ENCODE measurements at places on chromosomes 11 and 22.

- DNase-seq = no peak
Measured at GRCh38 chr11:103942646-103943045, 93.8 kb upstream of the DDI1 start.

GRCh38 chr11:76592025-76592914 lies 78.3 kb downstream of the LRRC32 start:
- no peak for DNase-seq

GRCh38 chr11:108916290-108916689 lies 251.4 kb downstream of the DDX10 start:
- DNase-seq = no peak

GRCh38 chr11:8233691-8234424 lies 29.8 kb downstream of the LMO1 start:
- DNase-seq = peak; percentile 32

- DNase-seq = no peak
Measured at GRCh38 chr11:29129844-29130243, 887.0 kb downstream of the KCNA4 start.

GRCh38 chr22:31233001-31233400 lies 20.9 kb downstream of the LIMK2 start:
- DNase-seq = no peak

GRCh38 chr11:132670921-132671675 lies 861.2 kb downstream of the OPCML start:
- DNase-seq = no peak

DNA sequence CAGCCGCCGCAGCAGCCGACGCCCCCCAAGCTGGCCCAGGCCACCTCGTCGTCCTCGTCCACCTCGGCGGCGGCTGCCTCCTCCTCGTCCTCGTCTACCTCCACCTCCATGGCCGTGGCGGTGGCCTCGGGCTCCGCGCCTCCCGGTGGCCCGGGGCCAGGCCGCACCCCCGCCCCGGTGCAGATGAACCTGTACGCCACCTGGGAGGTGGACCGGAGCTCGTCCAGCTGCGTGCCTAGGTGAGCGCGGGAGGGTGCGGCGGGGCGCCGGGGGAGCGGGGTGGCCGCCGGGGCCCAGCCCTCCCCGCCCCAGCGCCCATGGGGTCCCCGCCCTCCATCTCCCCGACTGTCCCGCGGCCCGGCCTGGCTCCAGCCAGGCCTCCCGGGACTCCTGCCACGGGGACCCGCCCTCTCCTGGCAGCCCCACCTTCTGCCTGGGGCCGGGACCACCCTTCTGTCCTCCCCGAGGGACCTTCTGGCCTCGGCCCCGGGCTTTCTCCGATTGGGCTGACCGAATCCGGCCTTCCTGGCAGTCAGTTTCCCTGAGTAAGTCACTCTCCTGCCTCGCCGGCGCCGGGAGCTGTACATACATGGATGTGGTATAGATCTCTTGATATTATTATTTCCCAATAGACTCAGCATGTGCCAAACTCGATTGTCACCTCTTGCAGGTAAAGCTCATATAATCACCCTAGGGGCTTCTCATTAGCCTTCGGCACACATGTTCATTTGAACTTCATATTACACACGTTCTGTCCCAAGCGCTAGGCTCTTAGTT lies 720 bp downstream of the PACS1 start:
- no peak for DNase-seq

- no peak for DNase-seq
Measured at GRCh38 chr11:88042647-88043046, 132.6 kb downstream of the RAB38 start.

DNA sequence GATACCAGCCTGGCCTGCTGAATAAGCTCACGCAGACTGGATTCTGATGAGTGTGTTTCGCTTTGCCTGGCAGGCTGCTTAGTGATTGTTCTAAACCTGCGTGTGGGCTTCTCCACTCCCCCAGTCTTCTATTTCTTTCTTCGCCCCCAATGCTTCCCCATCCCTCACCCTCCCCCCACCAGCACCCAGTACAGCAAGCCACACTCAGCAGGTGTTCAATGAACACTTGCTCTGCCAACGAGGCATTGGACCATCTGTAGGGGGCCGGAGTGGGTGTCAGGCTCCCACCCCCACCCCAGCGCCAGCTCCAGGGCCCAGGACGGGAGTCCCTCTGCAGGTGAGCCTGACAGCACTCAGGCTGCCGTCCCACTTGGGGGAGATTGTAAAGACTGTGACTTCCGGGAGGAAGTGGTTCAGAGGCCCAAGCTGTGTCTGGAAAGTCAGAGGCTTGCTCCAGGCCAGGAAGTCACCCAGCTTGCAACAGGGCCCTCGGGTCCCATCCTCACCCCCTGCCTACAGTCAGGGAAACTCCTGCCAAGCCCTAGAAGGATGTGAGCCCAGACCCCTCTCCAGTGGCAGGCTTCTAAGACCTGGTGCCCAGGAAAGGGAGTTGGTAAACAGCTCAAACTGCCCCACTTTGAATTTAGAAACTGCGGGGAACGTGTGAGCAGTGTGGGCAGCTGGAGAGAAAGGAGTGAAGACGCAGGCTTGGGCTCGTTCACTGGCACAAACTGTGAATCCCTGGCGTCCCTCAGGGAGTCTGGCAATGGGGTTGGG lies 66.3 kb upstream of the PRDM11 start:
- DNase-seq = no peak

GRCh38 chr11:28833169-28833568 lies 725.0 kb downstream of the METTL15 start:
- DNase-seq = no peak

DNA sequence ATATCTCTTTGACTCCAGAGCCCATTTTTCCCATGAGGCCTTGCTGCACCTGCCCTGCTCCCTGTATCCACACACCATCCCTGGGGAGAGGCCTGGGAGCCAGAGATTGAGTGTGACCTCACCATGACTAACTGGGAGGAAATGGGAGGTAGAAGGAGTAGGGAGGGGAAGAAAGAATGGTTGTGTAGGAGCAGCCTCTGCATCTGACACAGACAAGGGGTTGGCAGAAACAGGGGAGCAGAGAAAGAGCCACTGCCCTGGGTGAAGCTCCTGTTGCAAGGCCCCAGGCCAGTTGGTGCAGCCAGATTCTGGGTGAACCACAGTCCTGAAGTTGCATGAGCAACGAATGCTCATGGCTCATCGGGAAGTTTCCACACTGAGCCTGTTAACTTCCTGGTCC lies 32.4 kb downstream of the POU2F3 start:
- DNase-seq = peak; percentile 28

DNA sequence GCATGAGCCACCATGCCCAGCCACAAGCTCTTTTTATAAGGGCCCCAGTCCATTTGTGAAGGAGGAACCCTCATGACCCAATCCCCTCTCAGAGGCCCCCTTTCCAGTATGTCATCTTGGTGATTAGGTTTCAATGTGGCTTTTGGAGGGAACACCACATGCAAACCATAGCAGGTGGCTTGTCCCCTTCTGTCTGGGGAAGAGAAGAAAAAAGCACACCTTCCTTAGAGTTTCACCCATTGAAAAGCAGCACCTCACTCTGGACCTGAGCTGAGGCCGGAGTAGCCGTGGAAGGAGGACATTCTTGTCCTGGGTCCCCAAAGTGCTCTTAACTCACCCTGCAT lies 25.4 kb downstream of the NEAT1 start:
- DNase-seq = no peak

- no peak for DNase-seq
Measured at GRCh38 chr11:126507646-126508045, 152.2 kb downstream of the ST3GAL4 start.

DNA sequence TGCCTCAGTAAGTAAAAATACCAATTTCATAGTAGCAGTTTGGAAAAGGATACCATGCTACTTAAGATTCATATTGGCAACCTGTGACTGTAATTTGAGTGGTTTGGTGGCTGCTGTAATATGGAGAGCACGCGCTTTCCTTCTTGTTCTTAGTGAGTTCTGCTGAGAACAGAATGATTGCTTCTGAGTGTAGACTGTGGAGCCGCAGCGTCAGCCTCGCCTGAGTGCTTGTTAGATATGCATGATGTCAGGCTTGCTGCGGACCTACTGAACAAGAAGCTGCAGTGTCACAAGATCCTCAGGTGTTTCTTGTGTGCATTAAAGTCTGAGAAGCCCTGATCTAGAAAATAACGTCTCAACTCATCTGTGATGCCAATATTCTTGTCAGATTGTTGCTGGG lies 143.2 kb downstream of the ARHGAP42 start:
- peak; percentile 95 for DNase-seq

- no peak for DNase-seq
Measured at GRCh38 chr22:39967996-39968972, 8.1 kb downstream of the TMA7B start.

DNA sequence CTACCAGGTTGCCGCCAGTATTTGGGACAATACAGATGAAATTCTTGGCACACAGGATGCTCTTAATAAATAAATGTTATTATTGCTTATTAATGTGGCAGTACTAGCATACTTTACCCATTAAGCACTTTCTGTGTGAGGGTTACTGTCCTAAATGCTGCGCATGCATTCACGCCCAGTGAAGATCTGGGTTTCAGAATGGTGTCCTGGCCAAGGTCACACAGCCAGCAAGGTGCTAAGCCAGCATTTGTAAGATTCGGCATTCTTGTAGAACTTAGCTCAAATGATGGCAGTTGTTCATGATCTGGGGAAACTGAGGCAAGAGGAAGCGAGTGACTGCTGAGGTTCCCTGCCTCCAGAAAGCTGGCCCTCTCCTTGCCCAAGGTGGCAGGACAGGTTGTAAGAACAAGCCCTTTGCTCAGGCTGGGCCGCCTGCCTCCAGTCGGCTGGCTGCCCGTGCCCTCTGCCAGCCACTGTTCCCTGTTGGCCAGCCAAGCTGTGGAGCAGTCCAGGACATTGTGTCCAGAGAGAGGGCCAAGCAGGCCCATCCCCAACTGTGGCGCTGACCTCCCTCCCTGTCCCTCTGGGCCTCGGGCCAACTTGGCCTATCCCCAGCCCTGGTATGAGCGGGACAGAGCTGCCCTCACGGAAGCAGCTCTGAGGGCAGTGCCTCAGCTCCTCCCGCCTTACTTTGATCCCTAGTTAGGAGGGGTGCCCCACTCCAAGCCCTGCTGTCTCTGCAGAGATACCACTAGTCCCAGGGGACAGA lies 28.8 kb downstream of the TOB2 start:
- DNase-seq = no peak

DNA sequence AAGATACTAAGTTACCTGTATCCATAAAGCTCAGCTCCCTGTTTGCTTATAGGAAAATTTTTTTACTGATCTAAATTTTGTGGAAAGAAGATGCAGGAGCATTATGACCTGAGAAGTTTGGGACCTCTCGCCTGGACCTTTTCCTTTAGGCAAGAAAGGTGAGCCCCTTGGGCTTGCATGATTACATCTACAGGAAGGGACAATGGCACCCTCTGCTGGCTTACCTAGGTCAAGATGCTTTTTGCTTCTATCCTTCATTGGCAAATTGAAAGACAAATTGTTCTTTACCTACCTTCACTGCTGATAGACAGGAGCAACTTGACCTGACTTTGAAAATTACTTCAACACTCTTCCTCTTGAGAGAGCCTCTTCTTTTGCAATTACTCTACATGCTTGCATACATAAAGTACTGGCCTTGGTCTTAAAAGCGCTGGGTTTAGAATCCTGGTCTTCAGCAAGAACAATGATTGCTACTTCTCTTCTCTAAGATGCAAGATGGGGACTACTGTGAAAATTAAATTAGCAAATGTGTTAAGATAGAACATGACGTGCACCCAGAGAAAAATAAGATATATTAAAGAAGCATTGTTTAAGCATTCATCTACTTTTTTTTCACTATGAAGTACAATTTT lies 147.2 kb downstream of the TRPC6 start:
- DNase-seq = no peak

- no peak for DNase-seq
Measured at GRCh38 chr11:108224366-108224765, 1.5 kb downstream of the ATM start.

- no peak for DNase-seq
Measured at GRCh38 chr11:72454791-72455190, 20.5 kb upstream of the CLPB start.

DNA sequence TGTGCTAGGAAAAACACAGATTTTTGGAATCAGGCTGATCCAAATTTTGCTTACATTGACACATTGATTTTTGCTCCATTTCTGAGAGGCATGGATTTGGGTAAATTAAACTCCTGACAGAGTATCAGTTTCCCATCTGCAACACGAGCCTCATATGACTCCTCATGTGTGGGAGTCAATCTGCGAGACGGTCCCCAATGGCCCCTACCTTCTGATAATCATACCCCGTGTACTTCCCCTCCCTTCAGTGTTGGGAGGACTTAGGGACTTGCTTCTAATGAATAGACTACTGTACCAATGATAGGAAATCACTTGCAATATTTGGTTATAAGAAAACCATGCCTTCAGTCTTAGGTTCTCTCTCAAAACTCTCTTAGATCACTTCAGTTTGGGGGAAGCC lies 302.7 kb downstream of the ETS1 start:
- no peak for DNase-seq

- no peak for DNase-seq
Measured at GRCh38 chr11:111365722-111366559, 13.1 kb downstream of the POU2AF1 start.

DNA sequence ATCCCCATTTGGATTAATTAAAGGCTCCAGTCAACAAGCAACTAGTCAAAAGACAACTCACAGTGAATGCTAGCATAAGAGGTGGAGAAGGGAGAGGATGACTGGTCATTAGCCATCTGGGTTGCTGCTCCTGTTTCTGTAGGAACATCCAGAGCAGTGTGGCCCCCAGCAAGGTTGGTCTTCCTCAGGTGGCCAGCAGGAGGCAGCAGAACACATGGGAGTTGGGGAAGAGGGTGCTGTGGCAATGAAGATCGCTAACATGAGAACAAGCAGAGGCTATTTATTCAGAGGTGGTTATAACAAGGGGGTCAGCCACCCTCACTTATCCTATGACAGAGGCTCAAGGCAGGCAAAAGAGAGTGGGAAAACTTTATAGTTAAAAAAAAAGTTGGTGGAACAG lies 21.3 kb downstream of the IZUMO1R start:
- no peak for DNase-seq

DNA sequence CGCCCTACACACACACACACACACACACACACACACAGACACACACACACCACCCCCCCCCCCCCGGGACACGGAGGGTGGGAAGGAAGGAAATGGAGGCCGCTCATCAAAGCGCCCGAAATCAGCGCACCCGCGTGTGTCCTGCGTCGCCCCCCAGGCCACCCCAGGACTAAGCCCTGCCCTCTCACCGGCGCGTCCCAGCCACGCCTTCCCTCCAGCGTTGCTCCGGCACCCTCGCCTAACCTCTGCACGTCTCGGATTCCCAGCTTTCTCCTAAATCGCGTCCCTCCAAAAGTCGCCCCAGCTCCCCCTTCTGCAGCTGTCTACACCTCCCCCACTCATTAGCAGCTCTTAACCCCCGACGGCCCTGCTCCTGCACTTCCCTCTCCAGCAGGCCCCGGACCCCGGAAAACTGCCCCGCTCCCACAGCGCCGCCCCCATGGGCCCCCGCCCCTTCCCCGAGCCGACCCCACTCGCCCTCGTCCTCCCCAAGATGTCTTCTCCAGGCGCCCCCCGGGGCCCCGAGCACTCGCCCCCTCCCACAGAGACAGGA lies 557 bp downstream of the PACSIN2 start:
- DNase-seq = no peak

GRCh38 chr11:31001427-31001826 lies 368.1 kb downstream of the DCDC1 start:
- DNase-seq = no peak

- DNase-seq = no peak
Measured at GRCh38 chr11:113137713-113138529, 176.5 kb upstream of the TTC12 start.

Data from kidney epithelial cell (primary cell).